ENCODE measurements at places on chromosomes 11 and 22.

DNA sequence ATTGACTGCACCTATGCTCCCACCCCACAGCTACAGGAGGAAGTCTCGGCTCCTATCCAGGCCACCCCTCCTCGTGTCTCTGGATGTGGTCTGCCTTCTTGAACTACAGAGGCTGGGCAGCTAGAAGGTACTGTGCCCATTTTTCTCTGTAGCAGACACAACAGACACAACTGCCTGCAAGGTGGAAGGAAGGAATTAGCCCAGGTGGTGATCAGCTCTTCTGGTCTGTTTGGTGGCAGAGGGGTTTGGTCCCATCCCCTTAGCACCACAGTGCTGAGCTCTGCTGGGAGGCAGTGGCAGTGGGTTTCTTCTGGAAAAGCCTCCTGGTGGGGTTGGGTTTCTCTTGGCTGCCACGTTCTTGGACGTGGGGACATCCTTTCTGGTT lies 132.5 kb downstream of the MPPED1 start:
- DNase-seq = no peak

GRCh38 chr22:39296981-39297489 lies 22.4 kb downstream of the RPL3 start:
- DNase-seq = no peak

DNA sequence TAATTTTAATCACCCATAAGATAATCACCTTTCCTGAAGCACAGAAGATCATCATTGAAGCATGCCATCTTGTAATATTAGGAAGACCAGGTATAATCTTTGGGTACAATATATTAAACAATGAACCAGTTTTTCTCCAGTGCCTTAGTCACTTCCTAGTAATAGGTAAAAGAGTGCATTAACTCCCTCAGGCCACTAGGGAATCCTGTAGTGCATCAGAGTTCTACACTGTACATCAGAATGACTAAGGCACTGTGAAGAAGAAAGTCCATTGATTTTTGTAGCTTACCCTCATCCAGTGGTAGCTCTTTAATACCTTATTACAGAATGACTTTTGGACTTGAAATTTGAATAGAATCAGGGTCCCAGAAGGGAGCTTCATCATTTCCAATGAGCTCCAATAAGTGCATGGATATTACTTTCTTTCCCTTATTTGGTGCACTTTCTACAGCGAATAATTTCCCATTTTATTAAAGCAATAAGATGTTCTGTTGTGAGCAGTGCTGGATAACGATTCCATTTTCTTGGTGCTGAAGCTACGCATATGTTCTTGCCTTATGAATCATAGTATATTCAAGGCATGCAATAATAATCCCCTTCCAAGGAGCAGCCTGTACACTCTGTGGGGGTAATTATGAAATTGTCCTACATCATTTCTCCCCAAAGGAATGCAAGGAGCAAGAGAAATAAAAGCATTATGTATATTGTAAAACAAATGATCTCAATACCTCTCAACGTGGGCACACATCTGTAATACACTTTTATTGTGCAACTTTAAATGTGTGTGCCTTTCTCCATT lies 4.7 kb downstream of the C11orf87 start:
- no peak for DNase-seq

DNA sequence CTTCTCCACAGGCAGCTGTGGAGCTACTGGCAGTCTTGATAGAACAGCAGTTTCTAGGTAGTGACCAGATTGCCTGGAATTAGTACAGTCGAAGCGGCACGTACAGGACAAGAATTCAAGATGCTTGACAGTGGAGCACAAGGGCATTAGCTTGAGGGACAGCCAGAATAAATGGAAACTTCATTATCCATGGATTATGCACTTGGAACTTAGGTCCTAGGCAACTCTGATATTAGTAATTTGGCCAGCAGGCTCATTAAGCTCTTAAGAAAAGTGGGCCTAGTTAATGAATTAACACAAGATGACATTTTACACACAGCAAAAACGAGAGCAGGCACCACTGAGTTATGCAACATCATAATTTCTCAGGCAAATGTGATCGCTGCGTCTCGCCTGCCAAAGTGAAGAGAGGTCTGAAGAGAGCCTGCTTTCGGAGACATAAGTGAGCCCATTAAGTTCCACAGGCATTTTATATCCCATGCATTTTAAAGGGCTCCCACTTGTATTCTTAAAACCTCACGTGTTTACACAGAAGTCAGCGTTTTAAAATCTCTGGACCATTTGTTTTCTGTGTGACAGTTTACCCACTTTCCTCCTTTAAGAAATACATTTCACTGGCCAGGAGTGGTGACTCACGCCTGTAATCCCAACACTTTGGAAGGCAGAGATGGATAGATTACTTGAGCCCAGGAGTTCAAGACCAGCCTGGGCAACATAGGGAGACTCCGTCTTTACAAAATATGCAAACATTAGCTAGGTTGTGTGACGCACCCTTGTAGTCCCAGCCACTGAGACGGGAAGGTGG lies 66.2 kb downstream of the COMMD9 start:
- no peak for DNase-seq

- DNase-seq = no peak
These were observed 3.2 kb upstream of the AP1B1 start for GRCh38 chr22:29391546-29391945.

DNA sequence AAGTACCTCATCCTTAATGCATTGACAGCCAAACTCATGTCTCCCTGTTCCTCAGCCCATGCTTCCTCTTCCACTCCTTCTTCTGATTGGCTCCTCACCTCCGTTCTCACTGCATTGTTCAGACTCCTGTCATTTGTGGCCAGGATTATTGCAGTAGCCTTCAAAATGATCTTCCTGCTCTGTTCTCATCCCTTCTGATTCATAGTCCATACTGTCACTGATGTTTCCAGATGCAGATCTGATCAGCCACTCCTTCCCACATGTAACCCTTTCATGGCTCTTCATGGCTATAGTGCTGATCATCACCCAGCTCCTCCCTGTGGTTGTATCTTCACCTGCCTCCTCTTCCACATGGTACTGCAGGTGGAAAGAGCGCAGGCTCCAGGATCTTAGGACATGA lies 71.7 kb downstream of the DEPDC5 start:
- DNase-seq = no peak

DNA sequence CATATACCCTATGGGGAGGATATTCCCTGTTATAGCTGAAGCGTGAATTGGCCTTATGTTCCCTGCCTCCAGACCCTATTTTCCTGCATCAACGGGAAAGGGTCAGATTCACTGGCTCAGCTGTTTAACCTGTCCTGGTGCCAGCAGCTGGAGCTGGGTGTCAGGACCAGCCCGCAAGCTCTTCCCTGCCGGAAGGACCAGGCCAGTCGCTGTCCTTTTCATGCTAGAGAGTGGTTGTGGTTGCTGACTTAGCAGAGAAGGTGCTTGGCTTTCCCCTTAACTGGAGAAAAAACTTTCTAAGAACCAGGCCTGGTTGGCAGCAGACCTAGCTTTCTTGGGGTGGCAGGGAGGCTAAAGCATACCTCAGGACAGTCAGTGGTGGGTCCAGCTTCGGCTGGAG lies 5.2 kb upstream of the SREBF2 start:
- no peak for DNase-seq

All from substantia nigra (tissue), 51 donors.